ENCODE measurements at places on chromosomes 11 and 22.

DNA sequence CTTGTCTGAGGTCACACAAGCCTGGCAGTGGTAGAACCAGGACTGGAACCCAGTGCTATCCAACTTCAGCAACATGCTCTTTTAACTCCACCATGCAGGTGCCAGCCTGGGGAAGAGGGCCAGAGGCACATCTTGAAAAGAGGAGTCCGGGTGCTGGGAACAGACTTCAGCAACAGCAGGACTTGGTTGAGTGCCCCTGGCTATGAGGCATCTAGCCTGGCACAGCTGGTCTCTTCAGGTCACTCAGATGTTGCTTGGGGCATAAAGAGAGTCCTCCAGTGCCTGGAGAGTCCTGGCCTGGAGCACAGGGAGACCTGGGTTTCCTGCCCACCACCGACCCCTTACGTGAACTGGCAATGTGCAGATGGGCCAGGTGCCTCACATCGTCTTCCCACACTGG is 5.1 kb upstream of the CLCF1 start:
- no peak for DNase-seq

- DNase-seq, result no peak
Observed at GRCh38 chr11:72807021-72807693, 7.1 kb upstream of the ATG16L2 start.

GRCh38 chr11:108959105-108959761 is 294.4 kb downstream of the DDX10 start:
- DNase-seq, result no peak

DNA sequence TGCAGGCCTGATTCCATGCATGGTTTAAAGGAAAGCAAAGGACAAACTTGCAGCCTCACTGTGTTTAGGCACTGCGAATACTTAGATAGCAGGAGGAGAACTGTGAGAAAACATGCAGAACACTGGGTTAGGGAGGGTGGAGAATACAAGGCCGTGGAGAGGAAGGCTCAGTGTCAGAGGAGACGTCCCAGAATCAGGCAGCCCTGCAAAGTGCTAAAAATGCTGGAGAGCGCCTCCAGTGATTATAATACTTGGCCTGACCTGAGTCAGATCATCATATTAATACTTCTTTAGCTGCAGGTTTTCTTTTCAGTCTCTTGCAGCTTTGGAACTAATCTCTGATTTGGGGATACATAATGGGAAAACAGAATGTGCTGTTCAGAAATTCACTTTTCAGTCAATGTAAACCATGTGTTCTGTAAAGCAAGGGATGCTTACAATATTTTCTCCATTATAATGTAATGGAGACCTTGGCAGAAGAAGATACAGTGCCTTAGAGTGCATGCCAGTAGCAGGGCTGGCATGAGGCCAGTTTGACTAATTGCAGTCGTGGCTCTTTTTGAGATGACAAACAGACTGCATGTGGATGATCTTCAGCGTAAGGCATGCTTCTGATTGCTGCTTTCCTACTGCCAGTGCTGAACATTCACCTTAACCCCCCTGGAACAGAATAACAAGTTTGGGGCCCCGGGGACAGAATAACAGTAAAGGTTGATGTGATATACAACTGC is 16.8 kb downstream of the EXT2 start:
- DNase-seq, result no peak

DNA sequence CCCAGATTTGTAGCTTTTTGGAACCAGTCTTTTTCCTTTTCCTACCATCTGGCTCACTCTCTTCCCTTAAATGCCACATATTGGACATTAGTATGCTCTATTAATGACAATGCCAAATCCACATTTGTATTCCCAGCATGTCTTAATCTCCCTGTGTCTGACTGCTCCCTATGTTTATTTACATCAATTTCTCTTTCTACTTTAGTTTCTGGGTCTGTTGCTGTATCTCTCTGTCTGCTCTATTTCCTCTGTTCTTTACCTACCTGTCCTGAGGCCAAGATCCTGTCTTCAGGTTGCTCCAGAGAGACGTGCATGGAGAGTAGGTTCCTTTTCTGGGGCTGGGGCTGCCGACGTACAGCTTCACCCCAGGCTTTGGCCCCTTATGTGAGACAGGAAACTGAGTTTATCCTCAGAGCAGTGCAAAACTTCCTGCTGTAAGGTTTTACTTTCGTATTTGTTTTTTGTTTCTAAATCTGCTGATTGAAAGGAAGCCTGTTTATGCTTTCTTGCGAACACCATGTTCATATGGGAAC is 25.6 kb downstream of the OR2AG2 start:
- DNase-seq, result no peak

DNA sequence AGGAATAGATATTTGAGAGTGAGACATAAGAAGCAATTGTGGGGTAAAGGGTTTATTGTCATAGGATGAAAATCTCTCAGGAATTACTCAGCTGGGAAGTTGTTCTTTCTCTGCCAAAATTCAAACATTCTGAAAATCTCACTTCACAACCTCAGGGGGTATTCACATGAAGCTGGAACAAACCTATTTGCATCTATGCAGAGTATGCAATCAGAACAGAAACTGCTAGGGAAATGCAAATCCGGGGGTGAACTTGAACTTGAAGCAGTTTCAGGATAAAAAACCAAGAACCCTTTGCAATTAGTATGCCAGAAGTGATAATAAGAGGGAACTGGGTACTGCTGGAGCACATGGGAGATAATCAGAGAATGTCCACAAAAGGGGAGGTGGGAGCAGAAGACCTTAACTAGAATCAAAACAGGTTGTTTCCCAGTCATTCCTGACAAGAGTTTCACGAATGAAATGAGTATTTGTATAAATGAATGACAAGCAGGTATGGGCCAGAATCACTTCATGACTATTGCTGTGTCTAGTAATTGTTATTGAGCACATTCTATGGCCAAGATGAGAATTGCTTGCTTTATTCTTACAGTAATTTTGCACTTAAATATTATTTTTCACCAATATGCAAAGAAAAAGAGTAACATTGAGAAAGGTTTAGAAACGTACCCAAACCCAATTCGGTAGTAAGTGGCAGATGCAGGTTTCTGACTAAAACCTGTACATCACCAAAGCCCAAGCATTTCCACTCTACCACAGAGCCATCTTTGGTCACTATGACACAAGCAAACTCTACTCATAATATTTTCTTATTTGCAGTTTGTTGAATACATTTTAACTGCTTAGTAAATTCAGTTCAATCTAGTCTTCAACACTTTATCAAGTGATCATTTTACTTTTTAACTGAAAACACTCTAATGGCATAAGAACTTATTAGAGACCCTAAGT is 61.8 kb upstream of the UBASH3B start:
- DNase-seq, result no peak

- no peak for DNase-seq
Observed at GRCh38 chr11:122031813-122032212, 84.2 kb downstream of the BLID start.

- DNase-seq, result no peak
Observed at GRCh38 chr11:85088286-85088685, 538.9 kb downstream of the DLG2 start.

DNA sequence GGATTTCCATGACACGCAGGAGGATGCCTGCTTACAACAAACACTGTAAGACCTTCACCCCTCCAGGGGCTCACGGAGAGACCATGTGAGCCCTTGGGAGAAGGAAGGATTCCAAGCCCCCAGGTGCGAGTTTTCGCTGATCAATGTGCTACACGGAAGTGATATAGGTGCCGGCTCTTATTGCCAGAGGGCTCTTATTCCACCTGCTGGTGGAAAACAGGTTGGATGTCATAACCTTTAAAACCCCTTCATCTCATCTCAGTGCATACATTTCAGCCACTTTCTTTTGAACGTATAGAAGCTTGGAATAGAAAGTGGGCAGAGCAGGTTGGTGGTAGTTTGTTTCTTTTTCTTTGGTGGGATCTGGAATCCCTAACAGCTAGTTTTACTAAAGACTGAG is 25.8 kb downstream of the LAYN start:
- no peak for DNase-seq

- no peak for DNase-seq
Observed at GRCh38 chr22:44455963-44456358, 42.1 kb downstream of the RTL6 start.

DNA sequence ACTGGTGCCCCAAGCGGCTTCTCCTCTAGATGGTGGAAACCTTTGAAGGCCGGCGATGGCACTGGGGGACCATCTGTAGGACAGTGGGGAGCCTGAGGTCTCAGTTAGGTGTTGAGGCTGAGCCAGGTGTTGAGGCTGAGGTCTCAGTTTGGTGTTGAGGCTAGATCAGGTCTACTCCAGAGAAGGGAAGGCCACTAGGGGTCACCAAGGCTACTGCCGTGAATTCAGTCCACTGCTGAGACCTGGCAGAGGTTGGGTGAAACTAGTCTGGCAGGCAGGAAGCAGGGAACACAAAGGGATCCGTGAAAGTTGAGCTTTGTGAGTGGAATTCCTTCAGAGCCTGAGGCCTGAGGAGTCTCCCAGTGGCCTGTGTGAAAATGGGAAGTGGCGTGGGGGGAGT is 123.8 kb upstream of the FGF3 start:
- DNase-seq, result no peak

- no peak for DNase-seq
Observed at GRCh38 chr11:116173506-116173905, 599.3 kb downstream of the BUD13 start.

- DNase-seq, result no peak
Observed at GRCh38 chr11:46278387-46279125, 1.1 kb downstream of the CREB3L1 start.

DNA sequence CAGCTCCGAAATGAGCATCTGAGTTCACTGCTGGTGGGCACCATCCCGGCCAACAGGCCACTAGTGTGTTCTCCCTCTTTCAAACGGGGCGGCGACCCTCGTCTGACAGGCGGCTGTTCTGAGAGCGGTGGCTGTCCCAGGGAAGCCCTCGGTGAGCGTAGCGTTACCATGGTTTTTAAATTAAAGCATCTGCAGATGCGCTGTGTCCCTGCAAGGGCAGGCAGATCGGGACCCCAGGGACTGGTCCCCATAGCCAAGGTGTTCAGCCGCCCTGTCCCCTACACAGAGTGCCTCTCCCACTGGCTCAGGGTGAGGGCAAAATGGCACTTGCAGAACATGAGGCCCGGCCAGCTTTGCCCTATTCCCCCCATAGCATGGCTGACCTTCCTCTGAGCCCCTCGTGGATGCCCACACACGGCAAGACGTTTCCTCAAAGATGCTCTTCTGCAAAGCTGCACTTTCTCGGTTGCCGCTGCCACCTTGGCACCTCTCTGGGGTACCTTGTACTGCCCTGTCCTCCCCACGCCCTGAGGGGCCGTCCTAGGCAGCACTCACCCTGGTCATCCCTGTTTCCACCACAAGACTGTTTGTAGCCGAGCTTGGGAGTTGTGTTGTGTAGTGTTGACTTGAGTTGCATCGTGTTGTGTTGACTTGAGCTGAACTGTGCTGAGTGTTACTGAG is 51.9 kb upstream of the KCNQ1OT1 start:
- no peak for DNase-seq

DNA sequence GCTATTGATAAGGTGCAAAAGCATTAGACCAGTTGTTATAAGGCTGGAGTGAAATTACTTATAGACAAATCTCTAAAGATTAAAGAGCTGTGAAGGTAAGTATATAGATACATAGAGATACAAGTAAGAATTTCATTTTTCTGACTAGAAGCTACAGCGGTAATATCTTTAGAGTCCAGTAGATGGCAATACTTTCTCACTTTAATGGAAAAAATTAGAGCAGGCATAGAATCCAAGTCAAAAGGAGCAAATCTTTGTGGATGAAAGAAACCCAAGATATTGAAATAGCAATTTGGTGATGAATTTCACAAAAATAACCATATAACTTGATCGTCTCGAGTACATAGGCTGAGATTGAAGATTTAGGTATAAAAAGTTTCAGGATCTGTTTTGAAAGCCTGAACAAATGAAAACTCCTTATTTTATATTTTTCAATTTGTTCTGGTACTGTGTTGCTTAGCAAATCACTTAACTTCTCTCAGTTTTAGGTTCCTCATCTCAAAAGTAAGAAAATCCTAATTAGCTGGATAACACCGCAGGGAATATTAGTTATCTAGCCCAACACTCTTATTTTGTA is 81.9 kb downstream of the UVRAG start:
- no peak for DNase-seq

DNA sequence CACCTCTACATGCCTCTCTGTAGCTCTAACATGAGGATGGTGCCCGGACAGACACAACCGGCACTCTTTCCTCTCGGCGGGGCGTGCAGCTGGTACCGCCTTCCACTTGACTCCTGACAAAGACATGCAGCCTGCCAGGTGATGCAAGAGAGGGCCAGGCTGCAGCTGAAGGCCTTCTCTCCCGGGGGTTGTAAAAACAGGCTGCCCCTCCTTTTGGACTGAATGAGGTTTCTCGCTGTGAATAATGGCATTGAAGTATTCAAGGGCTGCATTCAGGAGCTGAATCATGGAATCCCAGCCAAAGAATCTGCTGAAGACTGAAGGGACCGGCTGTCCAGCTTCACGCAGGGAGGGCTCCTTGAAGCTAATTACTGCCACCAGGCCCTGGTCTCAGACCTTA is 110.9 kb downstream of the GALNT18 start:
- DNase-seq, result no peak

- no peak for DNase-seq
Observed at GRCh38 chr11:23991165-23991539, 505.7 kb upstream of the LUZP2 start.

DNA sequence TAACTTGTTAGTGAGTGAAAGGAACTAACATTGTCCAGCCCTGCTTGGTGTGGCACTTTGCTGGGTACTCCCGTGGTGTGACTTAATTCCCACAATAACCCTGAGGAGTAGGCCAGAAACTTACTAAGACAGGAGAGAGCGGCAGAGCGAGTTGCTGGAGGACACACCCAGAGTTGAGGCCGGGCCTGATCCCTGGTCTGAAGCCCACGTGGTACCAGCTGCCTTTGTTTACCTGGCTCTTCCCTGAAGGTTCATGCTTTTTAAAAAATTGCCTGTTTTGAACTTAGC is 594 bp downstream of the MPST start:
- DNase-seq, result no peak

DNA sequence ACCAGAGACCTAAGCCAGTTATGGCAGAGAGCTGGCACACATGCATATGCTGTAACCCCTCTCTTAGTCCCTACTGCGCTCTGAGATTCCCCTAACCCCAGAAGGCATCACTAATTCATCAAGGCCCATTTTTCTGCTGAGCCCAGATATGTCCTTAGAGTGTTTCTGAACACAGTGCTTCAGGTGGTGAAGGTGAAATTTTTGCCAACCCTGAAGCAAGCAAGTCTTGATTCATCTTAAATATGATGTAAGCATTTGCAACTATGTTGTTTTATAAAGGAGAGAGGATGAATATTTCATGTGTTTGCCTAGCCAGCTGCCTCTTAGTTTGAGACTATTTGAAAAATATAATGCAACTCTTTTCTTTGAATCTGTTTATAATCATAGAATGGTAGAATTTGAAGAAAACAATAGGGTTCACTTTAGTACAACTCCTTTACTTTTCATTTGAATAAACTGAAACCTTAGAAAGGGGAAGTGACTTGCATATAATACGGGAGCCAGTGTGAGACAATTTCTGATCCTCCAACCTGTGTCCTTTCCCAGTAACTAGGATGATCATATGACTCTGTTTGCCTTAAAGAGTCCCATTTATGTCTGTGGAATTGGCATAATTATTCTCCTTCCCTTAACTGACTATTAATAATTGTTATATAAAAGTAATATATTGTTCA is 194.3 kb upstream of the MTNR1B start:
- DNase-seq, result no peak
